ENCODE measurements at places on chromosomes 7 and 10. TPM values are rescaled to one million over a fixed set of nuclear protein-coding genes. Genes with fewer than 3 reads are reported as not detected.

The HOXA7 gene
- total RNA-seq, result 0.36 TPM

DNA sequence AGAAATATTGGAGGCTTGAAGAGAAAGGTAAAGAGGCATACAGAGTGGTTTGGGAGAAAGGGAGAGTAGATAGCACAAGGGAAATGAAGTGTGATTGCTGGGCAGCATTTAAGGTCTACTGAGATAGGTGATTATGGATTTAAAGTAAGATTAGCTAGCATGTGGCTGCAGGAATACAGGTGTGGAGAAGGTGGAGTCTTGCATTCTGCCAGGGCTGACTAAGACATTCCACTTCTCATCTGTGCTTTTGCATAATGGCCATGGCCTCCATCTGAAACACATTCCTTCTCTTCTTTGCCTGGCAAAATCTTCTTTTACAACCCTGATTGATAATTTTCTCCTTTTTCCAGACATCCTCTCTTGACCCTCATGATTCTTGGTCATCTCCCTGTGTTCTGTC, 31.6 kb upstream of the PCGF5 start:
- no peak for DNase-seq
- no peaks in the 10 kb centered on the region for H3K27me3 ChIP-seq
- H3K4me3 ChIP-seq, result no peak overlapping the region
- no peak overlapping the region for H3K27ac ChIP-seq

DNA sequence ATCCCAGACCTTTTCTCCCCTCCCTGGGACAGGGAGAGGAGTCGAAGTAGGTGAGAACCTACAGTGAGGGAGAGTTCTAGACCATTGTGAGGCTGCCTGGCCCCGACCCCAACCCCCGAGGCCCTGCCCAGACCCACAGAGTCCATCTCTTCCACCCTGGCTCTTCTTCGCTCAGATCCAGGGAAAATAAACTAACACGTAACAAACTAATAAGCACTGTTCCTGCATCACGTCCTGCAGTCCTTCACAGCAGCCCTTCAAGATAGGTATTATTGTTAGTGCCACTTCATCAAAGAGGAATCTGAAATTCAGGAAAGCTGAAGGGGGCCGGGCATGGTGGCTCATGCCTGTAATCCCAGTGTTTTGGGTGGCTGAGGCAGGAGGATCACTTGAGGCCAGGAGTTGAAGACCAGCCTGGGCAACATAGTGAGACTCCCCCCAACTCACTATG, at the start of gene SPACDR:
SPACDR (minus strand) TSS at position 51 of the 451 bp plus-strand sequence. CDS start 235 bp downstream, outside the sequence.
- H3K4me1 ChIP-seq, result peaks cover 44% of the 10 kb centered on the region
- DNase-seq, result no peak
- H3K36me3 ChIP-seq, result peaks cover 10% of the 10 kb centered on the region
- no peak within 1 kb of the TSS for H3K27ac ChIP-seq
- no peaks in the 10 kb centered on the region for H3K27me3 ChIP-seq

The PPP1R17 gene
- not detected for total RNA-seq

DNA sequence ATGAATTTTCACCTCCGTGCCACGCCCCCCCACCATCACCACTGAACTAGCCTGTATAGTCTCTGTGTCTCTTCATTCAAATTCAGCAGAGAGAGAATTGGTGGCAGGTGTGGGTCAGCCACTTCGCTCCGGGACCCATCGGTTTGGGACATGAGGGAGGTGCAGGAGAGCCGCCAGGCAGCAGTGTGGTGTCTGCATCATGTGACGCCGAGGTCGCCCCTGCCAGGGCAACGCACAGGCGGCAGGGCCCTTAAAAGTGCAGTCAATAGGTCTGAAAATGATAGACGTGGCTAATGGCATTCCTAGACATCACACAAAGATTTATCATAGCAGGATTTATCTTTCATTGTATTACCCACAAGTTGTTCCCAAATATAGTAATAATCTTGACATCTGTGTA, 100.6 kb upstream of the RNF32 start:
- H3K4me3 ChIP-seq, result no peak overlapping the region
- H3K27ac ChIP-seq, result no peak overlapping the region
- H3K27me3 ChIP-seq, result peaks cover 30% of the 10 kb centered on the region
- no peaks in the 10 kb centered on the region for H3K4me1 ChIP-seq
- DNase-seq, result no peak

DNA sequence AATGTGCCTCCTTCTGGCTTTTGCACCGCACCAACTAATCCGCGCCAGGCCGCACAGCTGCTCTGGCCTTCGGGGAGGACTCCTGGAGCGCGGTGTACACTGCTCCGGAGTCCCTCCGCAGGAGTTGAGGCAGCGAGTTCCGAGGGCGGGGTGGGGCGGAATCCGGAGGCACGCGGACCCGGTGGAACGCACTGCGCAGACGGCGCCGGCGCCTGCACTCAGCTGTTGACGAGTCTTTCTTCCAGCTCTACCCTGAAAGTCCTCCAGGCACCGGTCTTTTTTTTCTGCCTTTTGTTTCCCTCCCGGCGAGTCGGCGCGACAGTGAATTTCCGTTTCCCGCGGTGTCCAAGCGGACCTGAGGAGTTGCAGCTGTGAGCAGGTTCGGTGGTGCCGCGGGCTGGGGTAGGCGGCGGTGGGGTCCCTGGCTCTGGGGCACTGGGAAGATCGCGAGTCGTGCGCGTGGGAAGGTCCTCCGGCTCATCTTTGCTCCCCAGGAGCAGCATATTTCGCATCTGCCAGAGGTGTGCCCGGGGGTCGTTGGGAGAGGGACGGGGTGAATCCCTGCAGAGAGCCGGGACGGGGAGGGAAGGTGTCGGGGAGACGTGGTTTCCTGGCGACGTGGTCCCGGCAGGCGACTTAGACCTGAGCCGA, 44.1 kb downstream of the SFTPD start:
- H3K27me3 ChIP-seq, result peaks cover 2% of the 10 kb centered on the region
- H3K4me1 ChIP-seq, result peaks cover 34% of the 10 kb centered on the region
- no peaks in the 10 kb centered on the region for H3K36me3 ChIP-seq
- peak overlapping the region; percentile 72 for H3K4me3 ChIP-seq
- H3K27ac ChIP-seq, result peak overlapping the region; percentile 88
- peak; percentile 80 for DNase-seq

DNA sequence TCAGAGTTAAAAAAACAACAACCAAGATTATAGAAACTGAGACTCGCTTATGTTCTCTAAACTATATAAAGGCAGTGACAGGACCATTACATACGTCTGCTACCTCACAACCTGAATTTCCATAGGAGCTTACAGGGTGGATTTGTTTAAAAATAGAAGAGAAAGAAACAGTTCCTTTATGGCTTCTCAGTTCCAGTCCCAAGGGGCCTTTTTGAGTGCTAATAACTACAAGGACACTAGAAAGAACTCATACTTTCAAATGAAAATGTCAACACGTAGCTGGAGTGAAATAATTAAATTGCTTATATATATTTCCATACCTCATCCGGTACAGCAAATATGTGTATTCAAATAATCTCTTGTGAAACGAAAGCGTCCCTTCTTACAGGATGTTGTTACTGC, 19.7 kb downstream of the TSPAN12 start:
- peaks cover 8% of the 10 kb centered on the region for H3K4me1 ChIP-seq
- H3K27ac ChIP-seq, result peak overlapping the region; percentile 34

GRCh38 chr10:11986593-11987216, 55.9 kb downstream of the UPF2 start:
- H3K4me3 ChIP-seq, result no peak overlapping the region
- no peaks in the 10 kb centered on the region for H3K27me3 ChIP-seq
- DNase-seq, result peak; percentile 65
- H3K27ac ChIP-seq, result no peak overlapping the region
- peaks cover 11% of the 10 kb centered on the region for H3K4me1 ChIP-seq
- H3K36me3 ChIP-seq, result peaks cover 25% of the 10 kb centered on the region

- DNase-seq, result no peak
- H3K4me3 ChIP-seq, result no peak overlapping the region
- H3K27ac ChIP-seq, result peak overlapping the region; percentile 60
- no peaks in the 10 kb centered on the region for H3K36me3 ChIP-seq
- H3K4me1 ChIP-seq, result peaks cover 71% of the 10 kb centered on the region
Measured at GRCh38 chr10:96415891-96416554, 57.2 kb upstream of the OPALIN start.

The TSPAN15 gene
- total RNA-seq, result 6.8 TPM

Measured in left ventricle myocardium inferior (tissue), 1 donor.